ENCODE measurements at places on chromosomes 6 and 20. TPM values are rescaled to one million over a fixed set of nuclear protein-coding genes. Genes with fewer than 3 reads are reported as not detected.

DNA sequence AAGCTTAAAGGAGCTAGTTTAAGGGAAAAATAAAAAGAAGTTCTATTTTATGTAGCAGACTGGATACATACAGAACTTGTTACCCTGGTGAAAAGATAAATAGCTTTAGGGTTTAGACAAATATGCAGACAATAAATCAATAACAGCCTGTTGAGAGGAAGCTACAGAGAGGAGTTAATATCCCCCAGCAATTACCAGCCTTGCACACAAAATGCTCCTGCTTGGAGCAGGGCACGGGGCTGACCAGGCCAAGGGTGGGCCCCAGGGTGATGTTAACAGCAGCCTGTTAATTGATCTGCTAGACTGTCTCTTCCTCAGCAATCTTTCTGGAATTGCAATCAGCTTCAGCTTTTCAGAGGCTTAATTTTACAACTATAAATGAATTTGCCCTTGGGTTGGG, 125.1 kb upstream of the SOX4 start:
- no peak for DNase-seq

DNA sequence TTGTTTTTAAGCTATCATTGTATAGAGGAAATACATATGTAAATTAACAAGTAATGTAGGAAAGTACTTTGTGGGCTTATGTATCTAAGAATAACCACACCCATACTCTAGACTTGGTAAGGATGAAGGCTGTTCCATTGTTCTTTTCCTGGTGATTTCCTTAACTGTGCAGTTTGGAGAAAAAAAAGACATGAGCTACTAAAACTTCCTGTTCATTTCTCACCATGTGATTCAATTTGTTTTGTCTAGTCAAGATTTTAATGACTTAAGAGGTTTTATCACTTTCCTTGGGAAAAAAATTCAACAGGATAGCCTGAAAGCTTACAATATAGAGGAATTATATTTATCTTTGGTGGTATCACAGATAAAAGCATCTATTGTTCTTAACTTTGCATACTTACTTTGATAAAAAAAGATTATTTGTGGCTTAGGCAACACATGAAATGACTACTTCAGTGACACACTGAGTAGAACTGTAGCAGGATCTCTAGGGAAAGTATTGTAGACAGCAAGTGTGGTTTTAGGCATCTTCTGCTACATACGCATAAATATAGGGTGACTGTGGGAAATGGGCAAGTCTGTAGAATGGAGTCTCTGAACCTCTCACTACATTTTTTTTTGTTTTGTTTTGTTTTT, 80.3 kb downstream of the GJA1 start:
- no peak for DNase-seq

GRCh38 chr6:89669002-89669401, 30.5 kb upstream of the LYRM2 start:
- no peak for DNase-seq

RSPO3 gene
- not detected for total RNA-seq

LY6G6D gene
- total RNA-seq, result 0.94 TPM

Data from natural killer cell (primary cell).